ENCODE measurements at places on chromosomes 12 and 14.

- no peak for DNase-seq
Observed at GRCh38 chr12:128971802-128972201, 118.5 kb downstream of the GLT1D1 start.

- no peak for DNase-seq
Observed at GRCh38 chr14:94127330-94127729, 2.1 kb downstream of the IFI27L2 start.

DNA sequence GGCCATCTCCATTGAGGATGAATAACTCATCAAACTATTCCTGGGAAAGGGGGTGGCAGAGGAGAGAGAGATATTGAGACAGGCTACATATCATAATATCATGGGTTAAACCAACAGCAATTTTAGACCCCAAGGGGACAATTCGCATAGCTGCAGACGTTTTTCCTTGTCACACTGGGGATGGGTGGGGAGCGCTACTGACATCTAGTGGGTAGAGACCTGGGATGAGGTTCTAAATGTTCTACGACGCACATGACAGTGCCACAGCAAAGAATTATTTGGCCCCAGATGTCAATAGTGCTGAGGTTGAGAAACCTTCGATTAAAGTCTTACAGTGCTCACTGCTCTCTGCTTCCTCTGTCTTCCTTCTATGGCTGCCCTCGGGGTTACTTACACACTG, 425.6 kb downstream of the NRXN3 start:
- no peak for DNase-seq

DNA sequence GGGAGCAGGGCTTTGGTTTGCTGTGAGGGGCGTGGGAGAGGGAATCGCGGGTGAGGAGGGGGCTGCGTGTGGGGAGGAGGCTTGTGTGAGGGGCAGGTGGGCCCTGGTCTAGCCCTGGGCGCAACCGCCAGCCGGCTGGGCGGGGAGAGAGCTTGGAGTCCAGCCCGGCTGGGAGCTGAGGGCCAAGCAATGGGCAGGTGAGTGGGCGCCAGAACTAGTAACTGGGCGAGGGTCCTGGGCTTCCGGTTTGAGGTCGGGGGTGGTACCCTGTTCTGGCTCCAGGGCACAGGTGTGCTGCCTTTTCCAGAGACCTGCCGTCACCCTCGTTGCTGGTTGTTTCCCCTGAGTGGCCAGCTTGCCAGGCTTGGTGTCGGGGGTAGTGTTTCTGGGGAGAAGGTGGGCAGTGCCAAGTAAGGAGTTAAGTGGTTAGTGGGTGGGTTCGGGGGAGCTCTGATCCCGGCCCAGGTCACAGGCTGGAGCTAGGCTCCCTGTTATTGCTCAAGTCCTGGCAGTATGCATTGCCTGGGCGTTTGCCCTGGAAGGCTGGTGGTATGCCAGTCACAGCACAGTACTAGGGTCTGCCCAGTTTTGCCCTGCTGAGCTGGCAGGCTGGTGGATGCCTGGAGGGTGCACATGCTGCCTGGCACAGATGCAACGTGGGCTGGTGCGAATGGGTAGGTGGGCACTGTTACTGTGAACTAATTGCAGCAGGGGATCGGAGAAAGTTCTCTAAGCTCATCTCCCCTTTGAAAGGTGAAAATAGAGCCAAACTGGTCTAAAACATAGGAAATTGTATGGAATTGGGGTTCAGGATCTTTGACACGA, 683 bp downstream of the CIPC start:
- no peak for DNase-seq

- DNase-seq: no peak
Observed at GRCh38 chr14:22554498-22555383, 34.3 kb downstream of the DAD1 start.

DNA sequence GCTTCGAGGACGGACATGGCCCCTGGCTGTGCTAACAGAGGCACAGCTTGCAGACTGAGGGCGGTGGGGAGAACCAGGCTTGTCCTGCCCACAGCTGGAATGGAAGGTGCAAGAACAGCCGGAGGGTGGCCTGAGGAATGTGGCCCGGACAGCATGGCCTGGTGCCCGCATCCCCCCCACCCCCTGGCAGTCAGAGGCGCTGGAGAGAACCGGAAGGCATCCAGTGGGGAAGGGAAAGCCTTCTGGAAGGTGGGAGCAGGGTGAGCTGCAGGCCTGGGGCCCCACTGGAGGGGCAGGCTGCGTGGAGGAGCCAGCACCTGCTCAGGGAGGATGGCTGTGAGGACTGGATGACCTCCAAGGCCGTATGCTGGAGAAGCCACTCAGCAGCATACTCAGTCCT, 8.1 kb upstream of the CYP46A1 start:
- no peak for DNase-seq

DNA sequence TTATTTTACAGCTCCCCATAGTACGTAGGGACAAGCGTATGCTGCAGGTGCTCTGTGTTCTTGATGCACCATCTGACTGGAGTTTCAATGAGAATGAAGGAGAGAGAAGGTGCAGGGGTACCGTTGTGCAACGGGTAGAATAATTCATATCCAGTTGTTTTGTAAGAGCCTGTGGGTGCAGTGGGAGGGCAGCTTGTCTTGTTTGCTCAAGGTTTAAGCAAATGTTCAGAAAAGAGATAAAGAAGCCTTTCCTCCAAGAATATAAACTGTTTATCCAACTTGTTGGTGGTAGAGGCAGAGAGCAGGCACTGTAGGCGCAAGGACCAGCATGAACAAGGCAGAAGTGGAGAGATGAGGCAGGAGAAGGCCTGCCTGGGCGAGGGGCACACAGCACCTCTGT, 64.2 kb downstream of the ADCK1 start:
- no peak for DNase-seq

- DNase-seq: no peak
Observed at GRCh38 chr14:79670811-79671210, 540.5 kb downstream of the DIO2 start.

DNA sequence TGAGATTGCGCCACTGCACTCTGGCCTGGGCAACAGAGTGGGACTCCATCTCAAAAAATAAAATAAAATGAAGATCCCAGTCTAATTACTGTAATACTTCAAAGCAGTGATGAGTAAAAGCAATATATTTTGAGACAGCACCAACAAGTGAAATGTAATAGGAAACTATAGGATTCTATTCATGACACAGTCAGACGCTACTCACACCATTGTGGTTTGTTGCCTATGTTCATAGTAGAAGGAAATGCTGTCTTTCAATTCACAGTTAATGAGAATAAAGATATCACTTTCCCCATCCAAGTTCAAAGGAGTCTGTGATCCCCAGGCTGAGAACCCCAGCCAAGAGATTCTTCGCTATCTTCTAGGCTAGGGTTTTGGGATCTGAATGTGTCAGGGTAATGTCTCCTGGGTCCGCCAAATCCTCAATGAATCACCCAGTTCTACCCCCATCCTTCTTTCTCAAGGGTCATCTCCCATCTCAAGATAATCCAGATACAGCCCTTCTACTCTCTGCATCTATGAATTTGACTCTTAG, 16.6 kb upstream of the DTX1 start:
- DNase-seq: no peak

- no peak for DNase-seq
Observed at GRCh38 chr14:65318636-65319506, 93.7 kb upstream of the FUT8 start.

DNA sequence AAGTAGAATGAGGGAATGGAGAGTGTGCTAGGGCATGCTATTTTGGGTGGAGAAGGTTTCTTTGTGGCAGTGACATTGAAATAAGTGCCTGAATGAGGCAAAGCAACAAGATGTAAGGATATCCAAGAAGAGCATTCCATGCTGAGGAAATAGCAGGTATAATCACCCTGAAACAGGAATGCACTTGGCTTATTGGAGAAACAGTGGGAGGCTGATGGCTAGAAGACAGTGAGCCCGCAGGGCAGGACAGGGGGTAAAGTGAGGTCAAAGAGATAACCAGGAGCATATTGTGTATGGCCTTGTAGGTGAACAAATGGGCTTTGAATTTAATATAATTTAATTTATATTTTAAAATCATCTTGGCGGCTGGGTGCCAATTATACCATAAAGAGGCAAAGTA, 877.0 kb downstream of the DIO2 start:
- no peak for DNase-seq

DNA sequence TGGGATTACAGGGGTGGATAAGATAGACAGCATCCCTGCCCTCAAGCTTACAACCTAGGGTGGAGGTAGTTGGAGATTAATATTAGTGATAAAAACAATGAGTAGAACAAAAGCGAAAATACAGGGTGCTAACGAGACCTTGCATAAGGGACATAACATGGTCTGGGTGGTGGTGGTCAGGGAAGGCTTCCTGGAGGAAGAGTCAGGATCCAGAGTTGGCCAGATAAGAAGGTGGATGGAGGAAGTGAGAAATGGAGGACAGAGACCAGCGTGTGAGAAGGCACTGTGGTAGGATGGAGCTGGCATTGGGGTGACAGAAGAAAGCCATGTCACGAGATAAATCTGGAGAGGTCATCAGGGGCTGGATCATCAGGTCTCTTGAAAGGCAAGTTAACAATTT, 19.2 kb downstream of the NOS1 start:
- no peak for DNase-seq

GRCh38 chr12:70936203-70936813, 15.8 kb upstream of the PTPRR start:
- no peak for DNase-seq

- DNase-seq: no peak
Observed at GRCh38 chr14:30559638-30560091, 707 bp downstream of the G2E3 start.

- no peak for DNase-seq
Observed at GRCh38 chr12:57838594-57839302, 7.8 kb downstream of the CTDSP2 start.

DNA sequence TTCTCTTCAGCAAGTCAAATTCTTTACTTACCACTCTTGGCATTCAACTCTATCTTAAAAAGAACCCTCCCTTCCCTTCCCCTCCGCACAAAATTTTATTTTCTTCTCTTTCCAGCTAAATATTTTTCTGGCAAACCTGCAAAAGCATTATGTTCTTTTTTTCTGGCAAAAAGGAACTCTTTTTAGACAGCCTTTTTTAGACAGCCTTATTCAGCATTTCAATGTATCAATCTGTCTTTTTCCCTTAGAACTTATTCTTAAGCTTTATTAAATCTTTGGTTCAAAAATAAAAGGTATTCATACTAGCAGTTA, 50.5 kb downstream of the SPTLC2 start:
- DNase-seq: no peak

- DNase-seq: no peak
Observed at GRCh38 chr12:4261655-4262054, 11.9 kb upstream of the CCND2 start.

GRCh38 chr12:108807476-108807875, 49.9 kb downstream of the SSH1 start:
- DNase-seq: no peak

DNA sequence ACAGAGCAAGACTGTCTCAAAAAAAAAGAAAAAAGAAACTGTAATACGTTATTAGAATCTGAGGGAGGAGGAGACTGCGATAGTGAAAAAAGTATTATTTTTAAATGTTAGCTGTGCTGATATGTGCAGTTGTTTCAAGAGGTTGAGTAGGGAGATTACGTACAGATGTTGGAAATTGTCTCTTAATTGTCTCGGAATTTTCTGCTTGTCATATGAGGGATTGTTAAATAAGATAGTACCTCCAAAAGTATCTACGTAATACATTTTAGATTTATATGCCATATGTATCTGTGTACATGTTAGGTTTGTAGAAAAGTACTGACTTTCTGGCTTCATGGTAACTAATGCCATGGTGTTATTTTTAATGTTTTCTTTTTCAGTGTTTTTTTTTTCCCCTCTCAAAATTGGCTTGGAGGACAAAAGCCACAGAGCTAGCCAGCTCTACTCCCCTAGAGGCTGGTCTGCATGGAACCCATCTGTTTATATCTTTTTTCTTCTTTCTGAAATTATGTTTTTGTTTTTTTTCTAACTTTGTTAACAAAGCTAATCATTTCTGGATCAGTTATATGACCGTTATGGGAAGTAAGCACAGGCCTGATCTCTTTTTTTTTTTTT, 3.4 kb downstream of the RIMKLB start:
- DNase-seq: no peak

GRCh38 chr14:71595441-71595840, 336.8 kb upstream of the RGS6 start:
- no peak for DNase-seq

- no peak for DNase-seq
Observed at GRCh38 chr12:38586789-38587188, 270.2 kb downstream of the ALG10B start.

- DNase-seq: no peak
Observed at GRCh38 chr12:25741917-25742316, 188.8 kb upstream of the LMNTD1 start.

GRCh38 chr14:79074510-79074909, 904.3 kb downstream of the NRXN3 start:
- no peak for DNase-seq

DNA sequence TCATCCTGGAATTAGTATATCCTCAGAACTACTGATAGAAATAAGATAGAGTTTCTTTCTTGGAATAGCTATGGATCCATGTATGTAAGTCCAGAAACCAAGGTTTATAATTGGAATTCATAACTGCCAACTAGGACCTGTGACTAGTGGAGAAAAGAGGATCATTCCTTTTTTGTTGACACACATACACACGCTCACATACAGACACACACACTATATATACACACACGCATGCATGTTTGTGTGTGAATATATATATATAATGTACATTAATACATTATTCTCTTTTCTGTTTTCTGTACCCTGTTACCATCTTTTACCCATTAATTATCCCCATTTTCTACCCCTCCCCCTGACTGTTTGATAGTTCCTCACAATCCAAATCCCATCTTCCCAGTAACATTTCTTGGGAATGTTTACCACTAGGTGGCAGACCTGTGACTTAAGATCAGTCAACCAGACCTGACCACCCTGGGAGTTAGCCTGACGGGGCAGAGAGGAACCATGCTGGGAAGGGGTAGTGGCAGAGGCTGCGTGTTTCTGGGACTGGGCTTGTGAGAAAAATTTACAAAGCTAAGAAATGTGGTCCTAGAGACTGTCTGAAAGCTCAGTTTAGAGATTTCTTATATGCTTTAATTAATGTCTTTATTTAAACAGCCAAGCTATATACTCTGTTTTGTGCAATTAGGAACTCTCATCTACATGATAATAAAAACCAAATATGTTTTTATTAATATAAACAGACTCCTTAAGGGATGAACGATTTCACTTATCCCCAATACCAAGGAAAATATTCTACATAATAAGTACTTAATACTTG, 308.0 kb downstream of the PPFIA2 start:
- DNase-seq: no peak

DNA sequence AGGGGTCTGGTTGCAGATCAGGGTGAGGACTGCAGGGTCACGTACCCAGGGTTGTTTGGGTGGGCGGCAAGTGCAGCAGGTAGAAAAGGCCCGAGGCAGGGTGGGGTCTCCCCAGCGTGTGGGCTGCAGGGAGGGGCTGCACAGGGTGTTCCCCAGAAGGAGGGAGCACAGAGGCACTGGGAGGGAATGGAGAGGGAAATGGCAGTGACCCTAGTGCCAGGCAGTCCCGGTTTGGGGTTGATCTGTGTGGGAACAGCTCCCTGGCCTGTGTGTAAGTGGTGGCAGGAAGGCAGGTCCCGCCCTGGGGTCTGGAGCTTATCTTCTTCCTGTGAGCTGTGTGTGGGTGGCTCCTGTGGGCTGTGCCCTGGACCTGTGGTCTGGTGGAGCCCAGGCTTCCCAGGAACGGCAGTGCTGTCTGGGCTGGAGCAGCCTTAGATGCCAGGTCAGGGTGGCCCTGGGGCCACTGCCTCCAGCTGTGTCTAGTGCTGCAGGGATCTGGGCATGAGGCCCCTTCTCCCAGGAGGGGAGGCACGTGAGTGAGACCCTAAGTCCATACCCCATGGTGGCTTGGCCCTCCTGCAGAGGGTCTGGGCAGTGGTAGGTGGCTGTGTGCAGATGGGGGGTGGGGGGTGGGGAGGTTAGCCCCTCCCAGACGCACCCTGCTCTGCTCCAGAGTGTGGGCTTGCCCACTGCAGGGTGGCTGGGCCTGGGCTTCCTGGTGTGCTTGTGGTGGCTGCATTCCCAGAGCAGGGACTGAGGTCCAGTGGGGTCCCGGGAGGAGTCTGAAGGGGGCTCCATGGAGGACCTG, 363.5 kb downstream of the TMEM121 start:
- no peak for DNase-seq
